Activated T-helper 9 cell treated with anti-CD3 and anti-CD28 coated beads, Interleukin-2, amount 50 U/mL, for 16 hours (primary cell): ENCODE measurements at places on chromosomes 4 and X.

GRCh38 chr4:1410491-1411325, 4.5 kb upstream of the NKX1-1 start:
- DNase-seq = no peak

GRCh38 chr4:5391492-5391891, 316.9 kb downstream of the EVC2 start:
- DNase-seq = no peak

- no peak for DNase-seq
Measured at GRCh38 chrX:133658293-133658911, 243.1 kb upstream of the GPC4 start.

- no peak for DNase-seq
Measured at GRCh38 chr4:39881789-39882188, 95.9 kb downstream of the PDS5A start.

- DNase-seq = no peak
Measured at GRCh38 chrX:34790026-34790425, 132.9 kb upstream of the TMEM47 start.

- no peak for DNase-seq
Measured at GRCh38 chr4:150582873-150583286, 929 bp downstream of the MAB21L2 start.

DNA sequence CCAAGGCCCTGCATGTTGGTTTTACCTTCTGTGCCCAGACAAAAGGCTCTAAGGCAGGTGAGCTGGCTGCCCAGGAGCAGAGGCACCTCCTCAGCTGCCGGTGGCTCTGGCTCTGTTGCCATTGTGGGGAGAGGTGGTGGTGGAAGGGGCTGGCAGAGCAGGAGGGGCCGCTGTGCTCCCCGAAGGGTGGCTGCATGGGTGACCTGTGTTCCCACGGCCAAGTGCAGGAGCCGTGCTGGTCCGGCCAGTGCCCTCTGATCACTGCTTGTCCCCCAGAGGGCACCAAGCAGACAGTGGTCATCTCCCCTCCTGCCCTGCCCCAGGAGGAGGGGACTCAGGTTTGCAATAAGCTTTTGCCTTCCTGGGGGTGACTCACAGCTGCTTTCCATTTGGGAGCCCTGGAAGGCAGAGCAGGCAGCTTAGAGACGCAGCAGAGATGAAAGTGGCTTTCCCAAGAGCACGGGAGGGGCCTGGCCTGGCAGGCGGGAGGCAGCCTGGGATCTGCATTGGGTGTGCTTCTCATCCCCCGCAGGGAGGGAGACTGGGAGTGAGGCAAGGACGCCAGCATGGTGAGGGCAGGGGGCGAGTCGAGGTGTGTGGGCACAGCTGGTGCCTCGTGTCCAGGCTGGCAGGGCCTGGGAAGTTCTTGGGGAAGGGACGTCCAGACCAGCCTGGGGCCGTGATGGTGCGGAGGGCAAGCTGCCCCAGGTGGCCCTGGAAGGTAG, 28.7 kb downstream of the DOK7 start:
- no peak for DNase-seq

GRCh38 chr4:132593717-132594400, 555.2 kb upstream of the PCDH10 start:
- DNase-seq = no peak

GRCh38 chrX:45771560-45772340, 571.1 kb upstream of the DIPK2B start:
- DNase-seq = peak; percentile 25

DNA sequence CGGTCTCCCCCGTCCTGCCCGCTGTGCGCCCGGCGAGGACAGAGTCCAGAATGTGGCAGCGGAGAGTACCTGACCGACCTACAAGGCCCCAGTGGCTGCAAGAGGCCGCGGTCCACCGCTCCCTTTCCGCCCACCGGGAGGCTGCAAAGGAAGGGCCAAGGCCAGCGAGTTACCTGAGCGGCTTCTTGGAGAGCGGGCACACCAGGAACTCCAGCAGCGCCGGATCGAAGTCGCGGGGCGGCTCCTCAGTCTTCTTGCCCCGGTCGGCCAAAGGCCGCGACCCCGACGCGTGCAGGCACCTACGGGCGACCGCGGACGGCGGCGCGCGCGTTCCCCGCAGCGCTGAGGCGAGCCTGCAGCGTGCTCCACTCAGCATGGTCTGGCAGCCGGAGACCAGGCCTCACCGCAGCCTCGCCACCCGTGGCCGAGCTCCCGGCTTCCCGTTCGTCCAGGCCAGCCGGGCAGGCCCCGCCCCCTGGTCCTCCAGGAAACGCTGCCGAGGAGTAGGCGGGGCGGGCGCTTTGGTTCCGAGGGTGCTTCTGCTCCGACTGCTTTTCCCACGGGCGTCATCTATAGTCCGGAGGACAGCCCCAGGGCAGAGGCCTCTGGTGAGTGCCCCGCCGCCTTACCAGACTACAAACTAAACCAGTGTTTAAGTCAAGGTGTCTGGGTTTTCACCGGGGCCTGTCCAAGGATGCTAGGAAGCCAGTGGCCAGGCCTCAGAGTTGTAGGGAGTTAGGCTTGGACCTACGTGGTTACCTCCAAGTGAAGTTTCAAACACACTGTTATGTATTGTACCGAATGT, at the start of gene PYURF:
TSS of gene PYURF (minus strand) at position 452 of the 805 bp plus-strand sequence. CDS start at position 376, 76 bp downstream.
- peak; percentile 66 for DNase-seq

- no peak for DNase-seq
Measured at GRCh38 chrX:106728337-106728736, 1.8 kb downstream of the RNF128 start.

GRCh38 chr4:164955107-164955805, 22.2 kb downstream of the TRIM61 start:
- DNase-seq = no peak

DNA sequence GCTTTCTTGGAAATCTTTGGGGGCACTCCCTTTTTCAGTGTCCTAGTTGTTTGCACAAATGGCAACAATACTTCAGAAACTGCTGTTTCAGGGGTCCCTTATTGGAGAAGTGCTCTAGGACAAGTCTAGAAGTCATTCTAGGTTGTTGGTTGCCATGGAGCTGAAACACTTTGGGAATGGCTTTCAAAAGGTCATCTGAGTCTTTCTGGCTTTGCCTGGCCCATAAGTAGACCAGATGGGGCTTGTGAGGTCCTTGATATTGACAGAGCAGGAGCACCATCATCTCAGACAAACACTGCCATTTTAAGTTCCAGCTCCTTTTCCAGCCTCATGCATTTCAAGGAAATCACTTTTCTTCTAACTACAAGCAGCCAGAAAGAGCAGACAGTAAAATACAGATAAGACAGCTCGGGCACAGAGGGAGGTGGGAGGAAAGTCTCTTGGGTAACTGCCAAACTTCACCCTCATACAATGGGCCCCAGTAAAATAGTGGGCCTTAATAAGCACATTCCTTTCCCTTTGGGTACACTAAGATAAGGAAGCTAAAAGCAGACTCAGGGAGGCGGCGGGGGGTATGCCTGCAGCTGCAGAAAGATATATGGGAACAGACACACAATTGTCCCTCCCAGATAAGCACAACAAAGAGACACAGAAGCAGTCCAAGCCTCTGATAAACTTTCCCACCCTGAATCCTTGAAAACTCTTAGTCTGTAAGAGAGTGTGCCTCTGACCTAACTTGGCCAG, 8.5 kb upstream of the NXF3 start:
- DNase-seq = no peak

DNA sequence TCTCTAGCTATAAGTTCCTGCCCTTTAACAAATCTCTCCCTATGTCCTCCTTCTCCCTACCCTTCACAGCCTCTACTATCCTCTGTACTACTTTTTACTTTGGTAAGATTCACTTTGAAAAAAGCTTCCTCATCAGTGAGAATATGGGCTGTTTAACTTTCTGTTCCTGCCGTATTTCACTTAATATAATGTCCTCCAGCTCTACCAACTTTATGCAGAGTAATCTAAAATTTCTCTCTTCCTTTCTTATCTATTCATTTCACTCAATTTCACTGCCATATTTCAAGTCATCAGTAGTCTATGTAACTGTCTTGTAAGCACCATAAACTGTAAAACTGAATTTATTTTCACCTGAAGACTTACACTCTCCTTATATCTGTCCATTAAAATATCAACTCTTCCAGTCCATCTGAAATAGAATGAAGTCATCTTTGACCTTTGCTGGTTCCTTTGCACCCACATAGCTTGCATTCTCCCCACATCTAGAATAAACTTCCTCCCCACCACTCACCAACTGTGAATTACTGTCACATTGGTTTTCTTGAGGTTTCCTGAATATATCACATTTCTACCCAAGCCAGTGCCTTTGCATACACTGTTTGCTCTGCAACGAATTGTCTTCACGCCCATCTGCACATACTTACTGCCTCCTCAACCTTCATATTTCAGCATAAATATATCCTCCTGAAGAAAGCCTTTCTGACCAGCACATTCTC, 54.6 kb downstream of the ARAP2 start:
- DNase-seq = no peak

DNA sequence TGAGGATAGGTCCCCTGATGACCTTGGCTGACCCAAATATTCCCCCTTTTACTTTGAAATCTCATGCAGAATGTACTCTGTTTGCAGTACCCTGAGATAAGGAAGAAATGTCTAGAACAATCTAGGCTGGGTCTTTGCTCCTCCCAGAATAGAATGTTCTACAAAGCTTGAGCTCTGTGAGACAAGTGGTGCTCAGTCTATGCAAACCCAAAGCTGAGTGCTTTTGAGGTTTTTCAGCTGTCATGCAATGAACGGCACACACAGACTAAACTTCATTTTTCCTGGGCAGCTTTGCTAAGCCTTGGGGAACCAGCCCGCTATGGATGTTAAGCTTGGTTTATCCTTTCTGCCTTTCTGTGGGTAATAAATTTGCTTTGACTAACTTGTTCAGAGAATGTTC, 513.6 kb downstream of the FAT4 start:
- no peak for DNase-seq

DNA sequence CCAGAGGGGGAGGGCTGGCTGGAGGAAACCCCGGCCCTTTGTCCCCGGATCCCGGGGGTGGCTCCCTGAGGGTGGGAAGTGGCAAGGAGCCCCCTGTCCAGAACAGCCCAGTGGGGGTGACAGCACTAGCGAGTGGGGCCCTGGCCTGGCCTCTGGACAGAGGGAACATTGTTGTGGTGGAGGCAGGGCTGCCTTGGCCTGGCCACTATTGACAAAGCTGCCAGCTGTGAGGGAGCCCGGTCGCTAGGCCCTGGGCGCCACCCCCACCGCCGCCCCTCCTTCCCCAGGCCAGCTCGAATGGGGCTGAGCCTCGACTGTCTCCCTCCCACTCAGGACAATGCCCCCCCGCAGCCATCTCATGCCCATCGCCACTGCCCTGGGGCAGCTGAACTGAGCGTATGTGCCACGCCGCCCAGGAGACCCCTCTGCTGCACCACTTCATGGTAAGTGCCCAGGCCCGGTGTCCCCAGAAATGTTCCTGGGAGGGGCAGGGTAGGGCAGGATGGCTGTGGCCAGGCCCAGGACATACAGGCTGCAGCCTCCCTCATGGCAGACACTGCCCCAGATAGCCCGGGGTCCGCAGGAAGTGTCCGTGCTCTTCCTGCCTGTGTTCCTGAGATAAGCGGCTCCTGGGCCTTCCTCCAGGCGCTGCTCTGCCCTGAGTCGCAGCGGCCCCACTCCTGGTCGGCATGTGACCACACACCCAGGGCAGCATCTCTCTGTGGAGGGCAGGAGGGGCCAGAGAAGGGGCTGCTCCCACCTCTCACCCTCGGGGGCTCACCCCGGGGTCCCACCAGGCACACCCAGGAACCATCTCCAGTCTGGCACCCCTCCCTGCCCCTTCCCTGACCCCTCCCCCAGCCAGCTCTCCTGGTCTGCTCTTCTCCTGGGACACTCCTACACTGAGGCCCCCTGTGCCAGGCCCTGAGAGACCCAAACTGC, 1.4 kb downstream of the PLXNB3 start:
- no peak for DNase-seq

GRCh38 chr4:87624698-87625097, 16.4 kb downstream of the DSPP start:
- DNase-seq = no peak

DNA sequence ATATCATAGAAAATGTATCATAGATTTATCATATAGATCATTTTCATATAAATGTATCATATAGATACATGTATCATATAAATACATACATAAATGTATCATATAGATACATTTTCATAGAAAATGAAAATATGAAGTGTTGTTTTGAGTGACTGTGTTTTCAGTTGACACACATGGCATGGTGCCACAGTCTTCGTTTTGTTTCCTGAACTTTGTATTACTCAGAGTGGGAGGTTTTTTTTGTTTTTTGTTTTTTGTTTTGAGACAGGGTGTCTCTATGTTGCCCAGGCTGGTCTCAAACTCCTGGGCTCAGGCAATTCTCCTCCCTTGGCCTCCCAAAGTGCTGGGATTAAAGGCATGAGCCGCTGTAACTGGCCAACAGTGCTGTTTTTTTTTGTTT, 3.9 kb downstream of the RBM10 start:
- no peak for DNase-seq

DNA sequence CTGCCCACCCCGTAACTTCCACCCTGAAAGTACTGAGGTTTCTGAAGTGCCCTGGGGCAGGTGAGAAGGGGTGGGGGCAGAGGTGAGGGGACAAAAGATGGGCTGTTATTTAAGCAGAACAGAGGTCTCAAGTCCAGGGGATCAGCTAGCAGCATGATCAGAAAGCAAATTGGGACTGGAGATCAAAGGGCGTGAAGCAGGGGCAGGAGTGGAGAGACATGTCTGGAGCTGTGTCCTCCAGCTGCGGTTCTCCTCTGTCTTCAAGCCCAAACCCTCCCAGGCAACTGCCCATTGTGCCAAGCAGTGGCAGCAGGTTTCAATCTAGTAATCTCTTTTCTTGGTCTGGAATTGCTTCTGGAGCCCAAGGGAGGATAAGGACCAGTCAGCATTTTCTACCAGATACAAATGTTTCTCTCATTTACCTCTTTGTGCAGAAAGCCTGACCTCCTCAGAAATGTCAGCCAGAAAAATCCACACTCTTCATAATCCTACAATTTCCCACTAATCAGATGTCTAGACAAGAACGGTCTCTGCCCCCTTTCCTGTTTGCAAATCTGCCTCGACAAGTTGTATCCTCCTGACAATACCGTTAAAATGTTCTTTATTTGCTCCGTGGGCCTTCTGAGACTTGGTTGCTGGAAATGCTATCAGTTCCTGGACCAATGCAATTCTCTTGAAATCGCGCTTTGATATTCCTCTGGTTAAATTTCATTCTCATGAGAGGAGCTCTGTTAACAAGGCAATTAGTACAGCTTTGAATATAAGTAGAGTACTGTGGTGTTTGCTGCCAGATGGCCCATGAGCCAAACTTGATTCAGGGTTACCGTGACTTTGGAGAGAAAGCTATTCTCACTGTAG, 23.2 kb upstream of the RASL11B start:
- no peak for DNase-seq
